ENCODE measurements at places on chromosomes 2 and 18.

GRCh38 chr2:10876394-10876793 lies 35.3 kb upstream of the KCNF1 start:
- DNase-seq: no peak

- no peak for DNase-seq
Measured at GRCh38 chr2:98854682-98855081, 81.3 kb downstream of the CRACDL start.

DNA sequence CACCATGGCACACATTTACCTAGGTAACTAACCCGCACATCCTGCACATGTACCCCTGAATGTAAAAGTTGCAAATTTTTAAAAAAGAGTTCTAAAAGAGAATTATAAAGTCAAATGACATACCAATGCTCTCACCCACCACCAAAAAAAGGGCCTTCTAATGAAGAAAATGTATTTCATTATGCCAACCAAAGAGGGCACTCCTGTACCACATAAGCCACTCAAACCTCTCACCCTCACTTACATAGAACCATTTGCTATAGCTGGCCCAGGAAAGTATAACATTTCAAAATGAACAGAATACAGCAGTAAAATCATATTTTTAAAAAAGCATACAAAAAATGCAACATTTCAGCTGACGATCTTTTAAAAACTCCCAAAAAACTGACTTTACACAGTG lies 241.5 kb upstream of the PKDCC start:
- no peak for DNase-seq

- DNase-seq: no peak
Measured at GRCh38 chr2:106638043-106638442, 150.9 kb downstream of the CD8B2 start.

GRCh38 chr18:45689396-45689795 lies 34.6 kb upstream of the SLC14A1 start:
- no peak for DNase-seq

GRCh38 chr2:96839293-96839874 lies 4.4 kb downstream of the ANKRD23 start:
- DNase-seq: peak; percentile 65

GRCh38 chr18:74582642-74583041 lies 15.0 kb upstream of the ZNF407 start:
- DNase-seq: no peak

Measured in stimulated activated CD4-positive, alpha-beta T cell treated with anti-CD3 and anti-CD28 coated beads, Interleukin-1b, Interleukin-23, amount 100 ng/mL, for 4 hours (primary cell).